Bone marrow (tissue), 2 donors: ENCODE measurements at places on chromosomes 13 and 19.

DNA sequence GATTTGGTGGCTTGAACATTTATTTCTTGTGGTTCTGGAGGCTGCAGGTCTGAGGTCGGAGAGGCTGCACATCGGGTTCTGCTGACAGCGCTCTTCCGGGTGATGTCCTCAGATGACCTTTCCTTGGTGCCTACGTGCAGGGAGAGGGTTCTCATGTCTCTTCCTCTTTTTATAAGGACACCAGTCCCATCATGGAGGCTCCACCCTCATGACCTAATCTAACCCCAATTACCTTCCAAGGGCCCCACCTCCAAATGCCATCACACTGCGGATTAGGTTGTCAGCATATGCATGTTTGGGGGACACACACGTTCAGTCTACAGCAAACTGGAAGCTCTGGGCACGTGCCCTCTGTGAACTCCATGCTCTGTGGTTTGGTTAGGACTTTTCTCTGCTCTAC, 338.6 kb downstream of the FGF9 start:
- DNase-seq, result no peak

DNA sequence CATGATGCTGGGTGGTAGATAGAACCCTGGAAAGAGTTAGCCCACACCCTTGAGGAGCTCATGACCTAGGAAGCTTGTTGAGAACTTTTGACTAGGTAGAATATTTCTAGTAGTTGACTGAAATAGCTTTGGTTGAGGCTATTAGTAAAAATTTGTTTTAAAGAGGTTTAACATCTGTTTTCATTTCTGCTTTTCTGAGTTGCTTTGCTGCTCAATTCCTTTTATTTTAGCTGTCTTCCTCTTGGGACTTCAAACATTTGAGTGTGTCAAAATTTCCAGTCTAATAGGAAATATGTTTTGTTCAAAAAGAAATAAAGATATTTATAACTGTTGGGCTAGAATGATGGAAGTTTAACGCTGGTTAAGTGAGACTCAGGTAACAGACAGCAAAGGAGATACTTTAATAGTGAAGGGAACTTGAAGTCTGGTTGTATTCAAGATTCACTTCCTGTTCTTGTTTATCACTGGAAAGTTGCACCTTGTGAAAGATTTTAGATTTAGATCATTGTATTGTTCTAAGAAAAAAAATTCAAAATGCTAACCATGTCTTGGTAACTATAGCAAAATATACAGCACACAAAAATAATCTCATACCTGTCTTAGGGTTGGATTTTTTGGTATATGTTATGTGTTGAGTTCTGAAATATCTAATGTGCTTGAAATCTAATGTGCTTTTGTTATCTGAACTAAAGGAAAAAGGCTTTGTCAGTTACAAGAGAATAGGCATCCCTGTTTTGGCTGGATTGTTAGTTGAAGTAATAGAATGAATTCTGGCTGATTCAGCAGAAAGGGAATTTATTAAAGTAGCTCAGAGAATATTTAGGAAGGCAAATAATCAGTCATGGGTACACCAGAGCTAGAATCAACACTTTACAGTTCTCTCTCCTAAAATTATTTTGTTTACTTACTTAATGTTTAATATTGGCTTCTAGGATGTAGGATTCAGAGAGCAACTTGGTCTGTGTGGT, 24.4 kb upstream of the GPR18 start:
- no peak for DNase-seq

DNA sequence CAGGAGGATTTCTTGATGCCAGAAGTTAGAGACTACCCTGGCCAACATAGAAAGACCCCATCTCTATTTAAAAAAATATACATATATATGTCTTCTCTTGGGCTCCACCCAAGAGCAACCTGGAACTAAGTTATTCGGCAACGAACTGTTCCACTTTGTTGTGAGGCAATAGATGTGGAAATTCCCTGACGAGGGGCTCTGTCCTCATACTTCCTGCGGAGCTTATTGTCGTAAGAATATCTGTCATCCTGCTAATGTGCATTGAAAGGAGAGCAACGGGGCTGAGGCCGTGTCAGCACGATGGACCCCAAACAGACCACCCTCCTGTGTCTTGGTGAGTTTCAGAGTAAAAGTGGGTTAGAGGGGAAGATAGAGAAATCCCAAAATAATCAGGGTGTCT, at the start of gene FCAR:
Gene FCAR (plus strand): TSS at position 246 of the 400 bp plus-strand sequence. CDS start 55 bp downstream, at position 301.
- no peak for DNase-seq

GRCh38 chr19:3725640-3726310, 17.6 kb downstream of the TJP3 start:
- no peak for DNase-seq
